ENCODE measurements at places on chromosomes 12 and 14. TPM values are rescaled to one million over a fixed set of nuclear protein-coding genes. Genes with fewer than 3 reads are reported as not detected.
A peak's percentile ranks its signal among the peaks of the same experiment; 100 is the strongest.

DNA sequence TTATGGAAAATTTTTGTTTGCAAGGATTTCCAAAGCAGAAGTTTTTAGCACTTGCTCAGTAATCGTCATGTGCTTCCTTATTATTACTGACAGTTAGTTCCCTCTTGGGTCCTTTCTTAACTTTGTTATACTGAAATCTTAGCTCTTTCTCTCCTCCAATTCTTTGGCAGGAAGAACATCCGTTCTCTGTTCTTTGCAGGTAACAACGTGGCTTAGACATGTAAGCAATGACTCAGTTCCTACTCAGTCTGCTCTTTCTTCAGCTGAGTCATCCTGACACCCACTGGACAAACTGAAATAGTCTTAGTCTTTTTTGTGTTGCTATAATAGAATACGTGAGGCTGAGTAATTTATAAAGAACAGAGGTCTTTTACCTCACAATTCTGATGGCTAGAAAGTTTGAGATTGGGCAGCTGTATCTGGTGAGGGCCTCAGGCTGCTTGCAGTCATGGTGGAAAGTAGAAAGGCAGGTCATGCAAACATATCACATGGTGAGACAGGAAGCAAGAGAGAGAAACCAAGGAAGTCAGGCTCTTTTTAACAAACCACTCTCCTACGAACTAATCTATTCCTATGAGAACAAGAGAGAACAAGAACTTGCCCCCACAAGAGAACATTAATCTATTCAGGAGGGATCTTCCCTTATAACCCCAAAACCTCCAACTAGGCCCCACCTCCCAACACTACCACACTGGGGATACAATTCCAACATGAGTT is 49.2 kb downstream of the TESPA1 start:
- peak; percentile 81 for DNase-seq
- H3K4me3 ChIP-seq = no peak overlapping the region
- no peaks in the 10 kb centered on the region for H3K4me1 ChIP-seq

The CLEC4A gene
- total RNA-seq = 1.8 TPM

The AKAP3 gene
- total RNA-seq = 13.2 TPM

DNA sequence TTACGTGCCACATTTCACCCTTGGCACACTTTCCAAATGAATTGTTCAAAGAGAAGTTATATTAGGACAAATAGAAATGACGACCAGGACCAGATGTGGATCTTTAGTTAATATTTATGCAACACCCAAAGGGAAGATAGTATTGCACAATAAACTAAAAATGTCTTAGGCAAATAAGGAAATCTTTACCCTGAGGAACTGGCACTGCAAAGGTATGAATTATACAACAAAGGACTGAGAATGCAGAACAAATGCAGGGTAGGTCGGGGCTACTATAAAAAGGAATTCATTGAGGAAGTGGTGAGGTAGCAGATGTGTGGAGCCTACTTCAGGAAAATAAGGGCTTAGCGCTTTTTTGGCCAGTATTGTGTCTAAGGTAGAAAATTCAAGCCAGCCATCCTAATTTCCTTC is 3.9 kb upstream of the TMTC2 start:
- no peak overlapping the region for H3K4me3 ChIP-seq
- no peak for DNase-seq
- H3K27me3 ChIP-seq = no peaks in the 10 kb centered on the region
- no peaks in the 10 kb centered on the region for H3K36me3 ChIP-seq
- H3K4me1 ChIP-seq = no peaks in the 10 kb centered on the region

The SLC10A1 gene
- total RNA-seq = not detected

GRCh38 chr12:131907379-131908091 is 13.1 kb downstream of the ULK1 start:
- no peaks in the 10 kb centered on the region for H3K27me3 ChIP-seq
- DNase-seq = no peak
- no peak overlapping the region for H3K4me3 ChIP-seq
- H3K4me1 ChIP-seq = no peaks in the 10 kb centered on the region

DNA sequence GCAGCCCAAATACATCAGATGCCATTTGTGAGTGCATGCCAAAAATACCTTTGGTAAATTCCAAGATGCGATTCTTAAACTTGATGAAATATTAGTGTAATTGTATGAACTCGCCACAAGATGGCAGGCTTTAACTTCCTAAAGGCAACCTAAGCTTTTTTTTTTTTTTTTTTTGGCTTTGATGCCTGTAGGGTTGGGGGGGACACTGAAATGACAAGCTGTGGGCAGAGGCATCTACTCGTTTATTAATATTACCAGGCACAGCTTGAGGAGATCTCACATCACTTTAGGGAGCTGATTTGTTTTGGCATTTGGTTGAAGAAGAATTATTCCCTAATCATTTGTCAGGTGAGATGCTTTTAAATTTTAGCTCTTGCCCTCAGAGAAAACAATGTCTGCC is 126.7 kb upstream of the CCDC196 start:
- H3K4me3 ChIP-seq = no peak overlapping the region
- H3K4me1 ChIP-seq = no peaks in the 10 kb centered on the region
- H3K27me3 ChIP-seq = no peaks in the 10 kb centered on the region
- no peaks in the 10 kb centered on the region for H3K36me3 ChIP-seq

DNA sequence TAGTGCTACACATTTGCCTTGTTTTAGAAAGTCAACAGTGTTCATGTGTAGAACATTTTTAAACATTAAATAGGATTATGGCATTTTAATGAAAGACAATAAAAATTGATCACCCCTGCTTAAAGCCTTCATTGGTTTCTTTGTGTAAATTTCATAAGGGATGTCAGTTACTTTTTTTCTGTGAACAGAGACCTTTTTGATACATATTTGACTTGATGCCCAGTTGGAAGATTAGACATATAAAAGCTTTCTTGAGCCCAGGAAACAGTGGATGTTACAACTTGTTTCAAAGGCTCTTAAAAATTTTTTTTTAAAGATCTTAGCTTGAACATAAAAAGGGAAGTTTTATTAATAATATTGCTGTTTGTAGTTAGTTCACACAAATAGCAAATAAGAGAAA is 168.7 kb upstream of the PDZRN4 start:
- no peaks in the 10 kb centered on the region for H3K27me3 ChIP-seq
- H3K36me3 ChIP-seq = no peaks in the 10 kb centered on the region
- DNase-seq = no peak
- H3K4me1 ChIP-seq = no peaks in the 10 kb centered on the region
- no peak overlapping the region for H3K27ac ChIP-seq

The RPS6KL1 gene
- 7.6 TPM for total RNA-seq

The SETD3 gene
- 59.4 TPM for total RNA-seq

- no peaks in the 10 kb centered on the region for H3K27me3 ChIP-seq
- peaks cover 28% of the 10 kb centered on the region for H3K4me1 ChIP-seq
- H3K36me3 ChIP-seq = no peaks in the 10 kb centered on the region
- no peak overlapping the region for H3K4me3 ChIP-seq
These were observed 46.2 kb downstream of the PAWR start for GRCh38 chr12:79644274-79645234.

DNA sequence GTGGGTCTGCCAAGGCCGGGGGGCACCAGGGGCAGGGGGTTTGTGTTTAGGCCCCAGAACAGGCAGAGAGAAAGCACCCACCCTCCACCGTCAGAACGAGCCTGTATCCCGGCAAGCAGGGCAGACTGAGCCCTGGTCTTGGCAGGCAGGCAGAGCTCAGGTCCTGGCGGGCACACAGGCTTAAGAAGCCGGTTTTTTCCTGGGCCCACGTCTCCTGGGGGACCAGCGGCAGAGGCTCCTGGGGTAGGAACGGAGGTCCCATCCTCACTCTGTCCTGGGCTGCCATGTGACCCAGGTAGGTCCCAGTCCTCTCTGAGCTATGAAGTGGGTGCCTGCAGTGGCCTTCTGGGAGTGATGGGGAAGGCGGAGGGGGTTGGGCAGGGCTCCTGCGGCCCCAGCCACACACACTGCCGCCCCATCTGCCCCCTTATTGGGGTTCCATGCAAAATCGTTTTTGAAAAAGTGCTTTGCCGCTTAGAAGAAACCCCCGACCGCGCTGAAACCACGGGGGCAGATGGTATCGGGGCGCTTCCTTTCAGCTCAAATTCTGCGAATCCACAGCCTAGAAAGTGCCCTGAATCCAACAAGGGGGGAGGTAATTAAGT is 24.2 kb downstream of the SH2B3 start:
- H3K36me3 ChIP-seq = no peaks in the 10 kb centered on the region
- DNase-seq = no peak
- H3K27me3 ChIP-seq = no peaks in the 10 kb centered on the region
- H3K4me1 ChIP-seq = peaks cover 9% of the 10 kb centered on the region

DNA sequence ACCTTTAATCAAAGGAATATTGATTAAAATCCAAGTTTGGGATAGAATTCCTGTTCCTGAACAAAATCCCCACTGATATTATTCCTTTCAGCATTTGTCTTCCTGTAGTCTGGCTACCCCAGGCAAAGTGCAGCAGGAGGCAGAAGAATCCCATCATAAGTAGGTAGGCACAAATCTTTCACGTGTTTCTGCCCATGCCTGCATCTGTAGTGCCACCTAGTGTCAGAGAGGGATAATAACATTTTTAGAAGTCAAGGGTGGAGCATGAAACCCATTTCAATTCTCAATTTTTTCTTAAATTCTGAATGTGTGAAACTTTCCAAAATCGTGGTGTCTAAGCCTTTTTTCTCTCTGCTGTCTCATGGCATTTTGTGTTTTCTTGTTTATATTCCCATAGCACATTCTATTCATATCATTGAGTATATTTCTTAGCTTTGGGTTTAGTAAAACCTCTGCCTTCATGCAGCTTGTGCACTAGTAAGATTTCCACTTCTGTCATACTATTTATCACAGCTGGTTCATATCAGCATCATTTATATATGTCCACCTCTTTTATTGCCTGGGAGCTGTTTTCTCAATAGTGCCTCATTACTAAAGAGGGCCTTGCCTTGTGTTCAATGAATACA is 47.8 kb upstream of the RERG start:
- H3K27me3 ChIP-seq = no peaks in the 10 kb centered on the region
- H3K4me3 ChIP-seq = no peak overlapping the region
- H3K27ac ChIP-seq = no peak overlapping the region
- no peaks in the 10 kb centered on the region for H3K36me3 ChIP-seq
- H3K4me1 ChIP-seq = no peaks in the 10 kb centered on the region

GRCh38 chr12:129300011-129300410 is 446.7 kb downstream of the GLT1D1 start:
- no peaks in the 10 kb centered on the region for H3K27me3 ChIP-seq
- H3K4me3 ChIP-seq = no peak overlapping the region
- H3K27ac ChIP-seq = no peak overlapping the region
- H3K36me3 ChIP-seq = no peaks in the 10 kb centered on the region

DNA sequence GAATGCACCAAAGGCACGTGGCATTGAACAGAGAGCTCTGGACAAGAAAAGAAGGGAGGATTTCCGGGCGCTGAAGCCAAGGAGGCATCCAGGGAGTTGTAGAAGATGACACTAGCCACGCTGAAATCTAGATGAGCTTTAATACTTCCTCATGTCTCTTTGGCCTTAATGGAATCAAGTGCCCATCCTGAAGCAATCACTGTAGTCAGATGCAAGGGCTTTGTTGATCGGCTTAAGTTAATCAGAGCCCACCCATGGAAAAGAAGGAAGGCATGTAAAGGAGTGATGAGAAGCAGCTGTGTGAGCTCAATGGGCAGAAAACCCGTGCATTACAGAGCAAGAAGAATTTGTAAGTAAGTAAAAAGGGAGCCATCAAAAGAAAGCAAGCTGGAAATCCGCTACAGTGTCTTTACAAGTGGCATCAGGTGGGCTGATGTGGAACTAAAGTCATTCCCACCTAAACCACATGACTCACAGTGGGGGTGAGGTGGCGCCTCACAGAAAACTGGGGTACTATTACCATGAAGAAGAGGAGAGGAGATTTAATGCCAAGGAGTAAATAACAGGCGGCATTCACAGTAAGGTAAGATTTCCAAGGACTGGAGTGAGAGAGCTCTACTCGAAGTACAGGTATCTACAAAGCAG is 48.4 kb downstream of the NDUFA12 start:
- H3K36me3 ChIP-seq = no peaks in the 10 kb centered on the region
- peaks cover 7% of the 10 kb centered on the region for H3K4me1 ChIP-seq
- no peak overlapping the region for H3K4me3 ChIP-seq
- DNase-seq = no peak
- no peak overlapping the region for H3K27ac ChIP-seq
